ENCODE measurements at places on chromosomes 4 and X.

GRCh38 chrX:65127842-65128241 is 151.6 kb upstream of the ZC4H2 start:
- no peak for DNase-seq

GRCh38 chr4:41748571-41749475 is at the start of gene PHOX2B:
TSS of gene PHOX2B (minus strand) at chr4:41748725. CDS start at chr4:41748610, 115 bp downstream.
- DNase-seq, result no peak

DNA sequence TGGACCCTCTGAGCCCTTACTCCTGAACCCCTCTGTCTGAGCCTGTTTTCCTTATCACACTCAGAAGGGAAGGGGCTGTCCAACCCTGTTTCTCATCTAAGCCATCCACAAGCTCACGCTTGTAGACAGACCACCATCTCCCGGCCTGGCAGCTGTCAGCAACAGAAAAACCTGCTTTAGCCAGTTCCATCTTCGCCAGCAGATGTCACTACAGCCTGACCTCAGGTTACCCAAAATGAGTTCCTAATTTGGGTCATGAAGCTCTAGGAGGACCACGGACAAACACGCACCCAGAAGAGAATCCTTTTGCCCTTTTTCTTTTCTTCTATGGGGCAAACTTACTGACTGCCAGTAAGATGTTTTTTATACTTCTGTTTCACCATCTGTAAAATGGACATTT is 445.4 kb downstream of the BCOR start:
- no peak for DNase-seq

GRCh38 chr4:140180577-140180976 is 26.6 kb upstream of the MAML3 start:
- no peak for DNase-seq

GRCh38 chr4:73620115-73620792 is at the start of gene RASSF6:
TSS of gene RASSF6 (minus strand) at chr4:73620436. CDS start at chr4:73611795, 8,641 bp downstream.
- peak; percentile 7 for DNase-seq

DNA sequence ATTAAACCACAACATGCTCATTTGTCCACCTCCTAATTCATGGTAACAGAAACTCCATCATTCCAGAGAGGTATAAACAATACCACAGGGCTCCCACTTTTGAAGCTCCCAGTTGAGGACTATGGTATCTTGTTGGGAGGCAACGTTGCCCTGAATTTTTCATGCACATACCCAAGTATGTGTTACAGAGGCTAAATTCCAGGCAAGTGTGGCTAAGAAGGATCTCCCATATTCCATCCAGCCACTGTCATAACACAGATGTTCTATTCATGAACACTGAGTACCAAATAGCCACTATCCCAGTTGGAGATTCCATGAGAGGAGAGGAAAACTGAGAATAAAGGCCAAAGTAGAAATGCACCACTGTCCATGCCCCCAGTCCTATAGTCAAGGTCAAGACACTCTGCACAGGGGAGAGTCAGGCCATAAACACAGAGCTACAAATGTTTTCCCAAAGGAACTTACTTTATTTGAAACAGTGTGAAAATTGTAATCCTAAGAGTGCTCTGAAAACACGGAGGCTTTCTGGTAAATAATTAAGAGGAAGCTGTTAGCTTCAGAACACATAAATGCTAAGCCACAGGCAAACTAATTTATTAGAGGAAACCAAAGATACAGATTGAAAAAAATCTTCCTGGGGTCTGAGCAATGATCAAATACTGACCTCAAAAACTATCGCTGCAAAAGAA is 42.4 kb upstream of the TMPRSS11B start:
- DNase-seq, result no peak

Measured in stimulated activated CD8-positive, alpha-beta memory T cell treated with anti-CD3 and anti-CD28 coated beads, Interleukin-2, amount 100 ng/mL, for 48 hours (primary cell).